ENCODE measurements at places on chromosomes 1 and 21.

- no peak for DNase-seq
These were observed 32.1 kb upstream of the TEKT2 start for GRCh38 chr1:36051821-36052220.

GRCh38 chr1:236888903-236889302 is 93.8 kb downstream of the MTR start:
- DNase-seq: no peak

- no peak for DNase-seq
These were observed 11.3 kb upstream of the TNFRSF25 start for GRCh38 chr1:6477039-6477820.

DNA sequence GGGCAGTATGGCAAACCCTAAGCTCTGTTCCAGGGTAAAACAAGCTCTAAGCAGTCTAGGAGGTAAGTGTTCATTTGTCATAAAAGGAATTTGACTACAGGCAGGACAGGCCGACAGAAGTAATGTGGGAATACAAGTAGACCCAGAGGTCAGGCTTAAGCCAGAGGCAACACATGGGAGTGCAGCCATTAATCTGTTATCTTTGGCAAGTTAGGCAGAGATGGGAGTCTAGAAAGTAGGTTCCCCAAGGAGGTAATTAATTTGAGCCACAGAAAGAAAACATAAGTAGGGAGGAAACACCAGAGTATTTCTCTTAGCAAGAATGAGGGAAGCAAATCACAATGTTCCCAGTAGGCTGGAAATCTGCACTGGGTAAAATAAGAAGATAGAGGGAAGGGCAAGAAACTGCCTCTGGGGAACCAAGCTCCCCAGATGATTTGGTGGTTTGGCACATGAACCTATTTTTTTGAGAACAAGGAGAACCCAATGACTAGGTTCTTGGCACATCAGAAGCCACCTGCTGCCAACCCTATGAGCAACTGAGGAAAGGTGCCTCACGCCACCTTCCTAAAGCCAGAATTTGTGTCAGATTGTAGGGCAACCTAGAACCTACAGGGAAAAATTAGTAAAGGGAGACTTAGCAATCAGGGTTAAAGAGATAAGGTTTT is 636.4 kb upstream of the PLXNA2 start:
- no peak for DNase-seq

GRCh38 chr1:244863491-244864252 is 671 bp downstream of the HNRNPU start:
- DNase-seq: no peak

DNA sequence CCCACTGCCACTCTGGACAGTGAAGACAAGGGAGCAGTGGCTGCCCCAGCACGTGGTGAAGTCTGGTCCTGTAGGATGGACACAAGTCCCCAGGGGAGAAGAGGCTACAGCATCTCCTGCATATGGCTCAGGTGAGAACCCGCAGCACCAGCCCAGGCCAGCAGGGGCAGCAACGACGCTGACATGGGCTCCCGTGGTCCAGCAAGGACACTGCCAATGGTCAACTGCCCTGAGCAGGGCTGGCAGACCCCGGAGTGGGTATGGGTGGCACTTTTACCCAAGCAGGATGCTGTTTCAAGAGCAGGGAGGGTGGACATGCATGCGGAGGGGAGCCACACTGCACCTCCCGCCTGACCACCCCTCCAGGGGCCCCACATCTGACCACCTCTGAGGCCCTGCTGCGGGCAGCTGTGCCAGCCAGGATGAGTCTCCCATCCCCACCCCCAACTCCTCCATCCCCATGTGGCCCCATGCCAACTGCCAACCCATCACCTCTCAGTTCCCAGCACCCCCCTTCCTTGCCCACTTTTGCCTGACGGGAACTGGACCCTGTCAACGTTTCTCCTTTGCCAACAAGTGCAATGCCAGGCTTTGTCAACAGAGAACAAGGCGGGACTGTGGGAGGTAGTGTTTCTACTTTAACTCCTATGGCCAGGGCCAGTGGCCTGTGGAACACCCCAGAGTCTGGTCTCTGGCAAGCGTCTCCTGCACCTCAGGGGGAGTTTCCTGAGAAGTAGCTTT is 8.6 kb downstream of the MORN1 start:
- no peak for DNase-seq

DNA sequence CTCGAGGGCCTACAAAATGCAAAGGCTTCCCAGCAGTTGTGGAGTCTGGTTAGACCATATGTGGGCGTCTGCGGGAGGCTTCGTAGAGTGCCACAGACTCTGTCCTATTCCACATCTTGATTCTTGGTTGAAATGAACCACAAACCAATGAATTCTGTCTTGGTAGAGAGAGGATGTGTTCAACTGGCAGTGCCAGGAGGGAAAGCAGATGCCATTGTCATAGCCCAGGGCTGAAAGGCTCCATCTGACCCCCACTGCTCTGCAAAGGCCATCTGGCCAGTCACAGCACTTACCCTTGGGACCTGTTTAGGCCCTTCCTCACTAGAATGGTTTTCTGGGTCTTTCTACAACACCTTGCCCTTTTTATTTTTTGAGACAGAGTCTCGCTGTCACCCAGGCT is 22.1 kb downstream of the ACOT11 start:
- DNase-seq: no peak

GRCh38 chr21:41160036-41160435 is 7.9 kb upstream of the BACE2 start:
- no peak for DNase-seq

- no peak for DNase-seq
These were observed 26.8 kb downstream of the S100A6 start for GRCh38 chr1:153509036-153509435.

DNA sequence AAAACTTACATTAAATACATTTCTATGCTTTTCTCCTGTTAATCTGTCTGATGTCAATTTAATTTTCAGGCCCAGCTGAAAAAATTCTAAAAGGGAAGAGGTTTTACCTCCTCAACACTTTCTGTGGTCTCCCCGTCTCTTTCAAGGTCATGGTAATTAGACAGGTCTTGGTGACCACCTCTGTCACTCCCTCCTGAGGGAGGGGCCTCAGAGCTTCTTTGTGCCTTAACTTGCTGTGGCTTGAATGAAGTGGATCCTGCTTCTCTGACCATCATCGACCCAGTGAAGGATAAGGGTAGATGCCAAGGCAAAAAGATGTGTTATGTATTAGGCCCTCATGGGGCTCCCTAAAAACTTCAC is 40.8 kb upstream of the OSBPL9 start:
- DNase-seq: no peak

DNA sequence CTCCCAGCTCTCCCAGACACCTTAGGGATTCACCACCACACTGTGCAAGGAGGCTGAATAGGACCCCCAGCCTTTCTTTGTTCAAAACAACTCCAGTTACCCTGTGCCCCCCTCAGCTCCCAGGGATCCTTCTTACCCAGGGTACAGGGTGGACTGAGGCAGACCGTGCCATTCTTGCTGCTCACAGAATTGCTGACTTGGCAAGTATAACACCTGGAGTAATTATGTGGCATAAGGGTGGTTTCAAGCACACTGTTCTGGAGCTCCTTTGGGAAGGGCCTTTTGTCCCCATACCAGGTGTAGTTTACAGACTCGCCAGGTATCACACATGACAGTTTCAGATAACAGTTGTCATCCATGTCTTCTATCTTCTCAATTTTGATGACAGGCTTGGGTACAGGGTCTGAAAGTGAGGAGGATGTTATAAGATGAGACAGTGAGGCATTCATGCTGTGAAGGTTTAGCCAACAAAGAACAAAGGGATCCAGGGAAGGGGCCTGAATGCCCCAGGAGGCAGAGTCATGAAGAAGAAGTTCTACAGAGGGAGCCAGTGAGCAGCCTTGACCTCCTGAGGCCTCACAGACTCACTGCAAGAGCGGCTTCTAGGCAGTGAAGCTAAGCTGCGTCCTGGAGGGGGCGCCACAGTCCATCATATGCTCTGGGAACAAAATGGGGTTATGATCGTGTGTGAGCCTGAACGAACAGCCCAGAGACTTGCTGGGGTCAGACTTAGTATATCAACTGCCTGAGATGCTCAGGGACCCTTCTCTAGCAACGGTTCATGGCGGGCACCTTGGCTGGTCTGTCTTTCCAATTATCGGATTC is 30.3 kb downstream of the CD48 start:
- DNase-seq: peak; percentile 56

DNA sequence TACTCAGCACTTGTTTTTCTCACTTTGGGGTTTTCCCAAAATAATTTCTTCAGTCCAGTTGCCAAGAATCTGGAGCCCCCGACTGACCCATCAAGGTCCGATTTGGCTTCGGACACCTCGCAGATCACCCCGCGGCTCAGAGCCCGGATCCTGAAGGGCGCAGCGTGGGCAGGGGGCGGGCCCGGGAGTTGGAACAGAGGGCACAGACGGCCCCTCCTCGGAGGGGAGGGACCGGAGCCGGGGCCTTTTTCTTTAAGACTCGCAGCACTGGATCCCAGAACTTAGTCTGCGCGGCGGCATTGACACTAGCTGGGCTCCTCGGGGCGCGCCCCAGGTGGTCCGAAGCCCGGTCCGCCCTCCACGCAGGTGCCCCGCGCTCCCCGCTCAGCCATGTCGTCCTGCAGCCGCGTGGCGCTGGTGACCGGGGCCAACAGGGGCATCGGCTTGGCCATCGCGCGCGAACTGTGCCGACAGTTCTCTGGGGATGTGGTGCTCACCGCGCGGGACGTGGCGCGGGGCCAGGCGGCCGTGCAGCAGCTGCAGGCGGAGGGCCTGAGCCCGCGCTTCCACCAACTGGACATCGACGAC is at the start of gene CBR3:
CBR3 (plus strand) TSS at position 277 of the 588 bp plus-strand sequence; CDS start at position 391, 114 bp downstream.
- DNase-seq: peak; percentile 21

- DNase-seq: no peak
These were observed 238.0 kb downstream of the NTNG1 start for GRCh38 chr1:107378866-107379265.

- no peak for DNase-seq
These were observed 16.8 kb downstream of the TNFSF4 start for GRCh38 chr1:173190101-173190936.

DNA sequence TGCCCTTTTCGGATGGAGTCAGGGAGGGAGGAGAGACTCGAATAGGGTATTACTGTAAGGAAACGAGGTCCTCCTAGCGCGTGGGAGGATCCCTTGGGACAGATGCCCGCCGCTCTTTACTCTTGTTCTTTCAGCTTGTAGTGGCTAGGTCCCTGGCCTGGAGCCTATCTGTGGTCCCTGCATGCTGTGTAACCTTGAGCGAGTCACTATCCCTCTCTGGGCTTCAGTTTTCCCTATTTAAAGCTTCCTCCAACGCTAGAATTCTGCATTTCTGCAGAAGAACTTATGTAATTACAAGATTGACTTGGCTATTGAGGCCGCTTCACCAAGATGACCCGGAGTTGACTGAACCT is 744 bp downstream of the MIER1 start:
- no peak for DNase-seq

DNA sequence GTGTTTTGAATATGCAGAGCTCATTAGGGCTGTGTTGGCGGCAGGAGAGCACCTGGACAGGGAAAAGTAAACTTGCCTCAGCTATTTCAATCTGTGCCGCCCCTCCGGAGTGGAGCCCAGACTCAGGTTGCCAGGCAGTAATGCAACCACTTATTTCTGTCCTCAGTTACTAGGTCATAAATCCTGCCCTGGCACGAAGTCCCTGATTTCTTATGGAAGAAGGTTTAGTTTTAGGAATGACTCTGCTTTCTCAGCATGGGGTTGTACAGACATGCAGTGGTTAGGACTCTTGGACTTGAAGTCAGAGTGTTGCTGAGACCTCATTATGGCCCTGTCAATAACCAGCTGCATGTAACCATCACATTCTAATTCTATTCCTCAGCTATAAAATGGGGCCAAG is 98.3 kb upstream of the FGGY start:
- no peak for DNase-seq

- DNase-seq: no peak
These were observed 218.2 kb downstream of the NRIP1 start for GRCh38 chr21:14846621-14847020.

DNA sequence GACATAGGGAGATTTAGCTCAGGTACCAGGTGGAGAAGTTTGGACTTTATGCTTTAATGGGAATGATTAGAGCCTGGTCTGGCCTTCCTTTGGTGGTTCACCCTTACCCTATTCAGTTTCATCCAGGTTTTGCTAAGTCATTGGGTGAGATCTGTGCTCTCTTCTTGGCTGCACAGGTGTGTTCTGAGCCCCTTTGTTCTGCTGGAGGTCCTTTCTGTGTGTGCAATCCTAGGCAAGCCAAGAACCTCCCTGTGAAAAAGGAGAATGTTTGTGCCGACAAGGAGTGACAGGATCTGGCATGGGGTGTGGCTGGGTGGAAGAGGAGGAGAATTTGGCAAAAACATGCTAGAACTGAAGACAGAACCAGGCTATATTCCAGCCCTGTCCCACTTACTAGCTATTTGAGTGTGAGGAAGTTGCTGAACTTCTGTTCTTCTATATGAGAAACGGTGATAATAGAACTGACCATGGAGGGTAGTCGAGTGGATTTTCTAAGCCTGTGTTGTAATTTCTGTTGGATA is 4.6 kb downstream of the GSTM5 start:
- no peak for DNase-seq

DNA sequence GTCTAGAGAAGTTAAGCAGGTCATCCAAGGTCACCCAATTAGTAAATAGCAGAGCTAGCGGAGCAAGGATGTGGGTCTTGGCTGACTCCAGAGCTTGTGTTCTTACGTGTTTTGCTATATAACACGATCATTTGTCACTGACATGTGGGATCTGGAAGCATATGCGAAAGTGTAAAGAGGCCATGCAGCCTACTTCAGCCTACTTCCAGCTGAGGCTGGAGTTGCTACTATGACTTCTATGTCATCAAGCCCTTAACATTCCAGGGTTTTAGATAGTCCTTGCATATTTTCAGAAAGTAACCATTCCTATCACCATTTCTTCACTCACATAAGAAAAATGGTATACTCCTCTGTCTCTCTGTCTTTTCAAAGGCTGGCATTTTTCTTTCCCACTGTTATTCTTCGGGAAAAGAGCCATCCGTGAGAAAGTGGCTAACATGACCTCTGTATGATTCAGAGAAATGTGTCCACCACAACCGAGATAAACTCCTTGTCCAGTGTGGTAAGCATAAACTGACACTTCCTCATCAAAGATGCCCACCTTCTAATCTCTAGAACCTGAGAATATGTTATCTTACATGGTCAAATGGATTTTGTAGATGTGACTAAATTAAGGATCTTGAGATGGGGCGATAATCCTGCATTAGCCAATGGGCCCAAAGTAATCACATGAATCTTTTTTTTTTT is 24.0 kb upstream of the ABL2 start:
- DNase-seq: no peak

DNA sequence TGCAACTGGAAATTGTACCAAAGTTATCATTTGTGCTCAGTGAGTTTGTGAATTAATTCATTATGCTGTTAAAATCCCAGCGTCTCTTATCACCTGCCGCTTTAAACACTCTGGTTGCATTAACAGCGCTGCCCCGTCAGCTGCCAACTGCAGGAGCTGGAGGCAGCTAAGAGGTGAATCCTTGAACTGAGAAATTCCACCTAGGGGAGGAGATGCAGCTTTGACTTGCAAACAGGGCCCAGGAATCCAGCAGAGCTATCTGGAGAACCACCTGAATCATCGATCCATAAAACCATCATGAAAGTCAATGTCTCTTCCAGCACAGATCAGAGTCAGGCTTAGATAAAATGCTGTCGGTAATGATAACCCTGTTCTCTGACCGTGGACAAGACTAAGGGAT is 140.7 kb upstream of the PTBP2 start:
- DNase-seq: no peak

DNA sequence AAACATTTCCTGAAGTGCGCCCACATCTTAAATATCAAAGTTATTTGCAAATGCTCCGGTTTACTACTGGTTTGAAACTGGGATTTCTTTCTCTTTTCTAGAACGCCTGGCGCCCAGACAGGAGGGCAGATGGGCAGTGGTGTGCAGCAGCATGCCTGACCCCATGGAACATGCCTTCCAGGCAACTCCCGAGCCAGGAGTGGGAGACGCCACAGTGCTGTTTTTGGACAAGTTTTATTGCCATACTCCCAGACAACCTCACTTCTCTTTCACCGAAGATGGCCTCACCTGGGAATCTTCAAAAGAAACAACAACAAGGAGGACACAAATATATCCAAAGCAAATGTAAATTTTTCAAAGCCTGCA is 21.5 kb downstream of the UBE2G2 start:
- no peak for DNase-seq
